CD4-positive, CD25-positive, alpha-beta regulatory T cell (primary cell): ENCODE measurements at places on chromosomes 3 and 15.

- H3K36me3 ChIP-seq, result peaks cover 25% of the 10 kb centered on the region
- H3K4me1 ChIP-seq, result peaks cover 55% of the 10 kb centered on the region
- H3K4me3 ChIP-seq, result peak overlapping the region; percentile 1
- no peaks in the 10 kb centered on the region for H3K27me3 ChIP-seq
- no peak overlapping the region for H3K27ac ChIP-seq
- DNase-seq, result no peak
These were observed 21.8 kb downstream of the CTNNB1 start for GRCh38 chr3:41220906-41221677.

DNA sequence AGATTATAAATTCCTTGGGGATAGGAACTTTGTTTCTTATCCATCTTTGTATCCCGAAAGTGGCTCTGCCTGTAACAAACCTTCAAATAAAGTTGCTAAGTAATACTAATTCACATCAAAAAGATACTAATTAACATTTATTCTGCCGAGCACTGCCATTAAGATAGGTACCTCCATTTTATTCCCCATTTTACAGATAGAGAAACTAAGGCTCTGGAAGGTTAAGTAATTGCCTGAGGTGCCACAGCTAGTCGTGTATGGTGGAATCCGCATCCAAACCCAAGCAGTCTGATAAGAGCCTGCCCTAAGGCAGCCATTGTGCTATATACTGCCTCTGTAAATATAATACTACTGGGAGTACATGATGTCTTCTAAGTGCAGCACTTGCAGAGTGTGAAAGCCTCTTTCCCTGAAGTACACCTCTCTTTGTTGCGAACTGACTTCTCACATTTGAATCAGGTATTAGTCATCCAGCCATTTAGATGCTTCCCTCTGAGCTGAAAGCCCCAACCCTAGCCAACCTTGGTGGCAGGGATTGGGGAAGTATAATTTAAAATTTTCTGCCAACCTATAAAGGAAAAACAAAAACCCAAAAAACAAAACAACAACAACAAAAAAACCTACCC lies 78.5 kb upstream of the CHD2 start:
- H3K27ac ChIP-seq, result peak overlapping the region; percentile 93
- peak overlapping the region; percentile 16 for H3K4me3 ChIP-seq
- H3K36me3 ChIP-seq, result no peaks in the 10 kb centered on the region
- DNase-seq, result no peak
- no peaks in the 10 kb centered on the region for H3K27me3 ChIP-seq

DNA sequence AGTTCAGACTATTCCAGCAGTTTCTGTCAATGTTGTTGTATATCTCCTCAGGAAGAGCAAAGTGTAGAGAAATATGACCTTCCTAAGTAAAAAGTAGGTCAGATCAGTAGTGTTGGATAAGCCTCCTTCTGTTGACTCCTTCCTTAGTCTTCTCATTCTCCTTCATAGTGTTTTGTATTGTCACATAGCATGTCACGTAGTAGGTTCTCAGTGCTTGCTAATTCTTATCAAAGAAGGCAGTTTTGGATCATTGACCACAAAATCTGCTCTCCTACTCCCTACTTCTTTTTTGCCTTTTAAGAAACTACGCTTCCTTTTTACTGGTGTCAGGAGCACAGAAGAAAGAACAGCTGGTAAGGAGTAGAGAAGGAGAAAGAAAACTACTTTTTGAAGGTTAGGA lies 1.0 kb upstream of the MGA start:
- H3K27me3 ChIP-seq, result peaks cover 11% of the 10 kb centered on the region
- H3K36me3 ChIP-seq, result no peaks in the 10 kb centered on the region
- H3K27ac ChIP-seq, result no peak overlapping the region
- no peak for DNase-seq

GRCh38 chr3:111846039-111846438 lies 13.0 kb upstream of the PHLDB2 start:
- H3K4me3 ChIP-seq, result no peak overlapping the region
- peaks cover 16% of the 10 kb centered on the region for H3K27me3 ChIP-seq
- H3K36me3 ChIP-seq, result no peaks in the 10 kb centered on the region
- no peaks in the 10 kb centered on the region for H3K4me1 ChIP-seq
- H3K27ac ChIP-seq, result no peak overlapping the region
